ENCODE measurements at places on chromosomes 5 and 9. TPM values are rescaled to one million over a fixed set of nuclear protein-coding genes. Genes with fewer than 3 reads are reported as not detected.

DNA sequence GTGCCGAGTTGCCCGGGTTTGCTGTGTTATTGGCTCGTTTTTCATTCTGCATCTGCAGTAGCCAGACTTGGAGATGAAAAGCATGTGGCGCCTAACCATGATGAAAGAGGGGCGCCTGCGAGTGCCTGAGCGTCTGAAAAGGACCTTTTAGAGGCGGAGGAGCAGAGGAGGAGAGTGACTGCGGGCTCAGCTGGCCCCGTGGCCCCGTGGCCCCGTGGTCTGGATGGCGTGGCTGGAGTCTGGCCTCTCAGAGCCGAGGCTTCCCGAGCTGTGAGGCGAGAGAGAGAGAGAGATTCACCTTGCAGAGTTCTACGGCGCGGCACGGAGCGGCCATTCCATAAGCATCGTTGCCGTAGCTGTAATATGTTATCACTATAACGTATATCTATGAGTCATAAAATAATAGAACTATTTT is 55.3 kb upstream of the RNU6ATAC start:
- no peak for ATAC-seq

DAB2IP gene
- total RNA-seq, result 46.0 TPM

F2RL1 gene
- total RNA-seq, result 12.0 TPM

SLC36A2 gene
- not detected for total RNA-seq

DNA sequence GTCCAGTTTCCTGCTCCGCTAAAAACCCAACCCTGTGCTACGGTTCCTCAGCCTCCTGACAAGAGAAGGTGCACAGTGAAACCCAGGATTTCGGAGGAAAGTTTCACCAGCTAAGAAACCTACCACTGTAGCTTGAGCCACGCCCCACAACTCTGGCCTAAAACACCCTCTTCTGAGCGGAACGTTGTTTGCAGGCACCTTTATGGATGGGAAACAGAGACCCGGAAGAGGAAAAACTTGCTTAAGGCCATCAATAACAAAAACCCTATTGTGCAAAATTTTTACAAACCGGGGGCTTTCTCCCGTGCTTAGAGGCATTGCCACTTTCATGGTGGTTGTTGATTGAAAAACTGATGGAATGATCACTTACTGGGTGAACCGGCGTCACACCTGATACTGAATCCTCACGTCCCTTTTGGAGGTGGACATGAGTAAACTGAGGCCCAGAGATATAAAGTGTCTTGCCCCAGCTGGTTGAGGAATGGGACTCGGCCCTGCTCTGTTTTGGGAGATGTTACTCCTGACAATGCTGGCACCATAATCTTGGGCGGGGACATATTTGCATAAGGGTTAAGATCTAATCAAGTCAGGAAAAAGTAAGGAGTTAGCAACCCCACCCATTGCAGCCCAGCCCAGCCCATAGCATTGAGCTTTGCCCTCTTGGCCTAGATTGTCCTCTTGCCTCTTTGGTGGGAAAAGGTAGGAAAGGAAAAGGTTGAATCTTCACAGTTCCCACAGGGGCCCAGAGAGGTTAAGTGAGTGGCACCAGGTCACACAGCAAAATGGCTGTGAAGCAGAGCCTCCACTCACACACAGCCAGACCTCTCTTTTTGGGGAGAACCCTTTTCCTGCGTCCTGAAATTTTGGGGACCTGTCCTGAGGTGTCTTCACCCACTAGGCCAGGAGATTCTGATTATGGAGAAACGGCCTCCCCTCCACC is 23.2 kb upstream of the PTGS1 start:
- ATAC-seq, result peak; percentile 41

FOXD4L6 gene
- total RNA-seq, result not detected

PAEP gene
- not detected for total RNA-seq

SLC1A1 gene
- total RNA-seq, result 1.4 TPM

OR1Q1 gene
- not detected for total RNA-seq

GRCh38 chr9:68698943-68699509 is 6.0 kb upstream of the PIP5K1B start:
- no peak for ATAC-seq

GRCh38 chr5:139186752-139187326 is 11.3 kb downstream of the SIL1 start:
- no peak for ATAC-seq

GRCh38 chr9:72564479-72565281 is 43.3 kb downstream of the TMC1 start:
- ATAC-seq, result no peak

CMYA5 gene
- total RNA-seq, result 0.36 TPM

TSSK1B gene
- total RNA-seq, result 0.48 TPM

PRELID1 gene
- total RNA-seq, result 144 TPM

- no peak for ATAC-seq
Measured at GRCh38 chr5:78203815-78204214, 90.7 kb downstream of the AP3B1 start.

GRCh38 chr5:131242728-131243255 is 21.1 kb upstream of the CDC42SE2 start:
- peak; percentile 99 for ATAC-seq

- ATAC-seq, result no peak
Measured at GRCh38 chr5:122439645-122440044, 127.6 kb downstream of the SNCAIP start.

GRCh38 chr9:104855807-104856206 is 72.1 kb downstream of the ABCA1 start:
- ATAC-seq, result no peak

GRCh38 chr9:133959171-133959570 is 33.0 kb downstream of the VAV2 start:
- no peak for ATAC-seq

GRCh38 chr5:24643156-24643555 is 1.6 kb downstream of the CDH10 start:
- ATAC-seq, result no peak

DNA sequence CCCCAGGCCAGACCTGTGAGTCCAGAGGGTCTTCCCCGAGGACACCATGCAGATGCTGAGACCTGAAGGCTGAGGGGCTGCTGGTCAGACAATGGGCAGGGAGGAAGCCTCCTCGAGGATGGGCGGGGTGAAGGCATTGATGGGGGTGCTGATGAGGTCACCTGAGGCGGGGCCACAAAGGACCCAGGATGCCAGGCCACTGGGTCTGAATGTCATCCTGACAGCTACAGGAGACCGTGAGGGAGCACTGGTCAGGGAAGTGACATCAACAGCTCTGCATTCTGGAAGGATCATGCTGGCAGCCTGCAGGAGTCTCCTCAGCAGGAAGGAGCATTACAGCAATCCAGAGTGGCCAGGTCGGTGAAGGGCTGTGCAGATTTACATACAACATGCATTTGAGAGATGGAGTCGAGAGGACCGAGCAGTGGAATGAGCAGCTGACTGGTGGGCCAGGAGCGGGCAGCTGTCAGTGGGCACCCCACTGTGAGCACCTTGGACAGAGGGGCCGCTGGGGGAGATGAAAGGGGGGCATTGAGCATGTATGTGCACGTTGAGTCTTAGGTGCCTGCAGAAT is 77.7 kb upstream of the ADAMTS2 start:
- ATAC-seq, result no peak
